ENCODE measurements at places on chromosomes 5 and 9.

DNA sequence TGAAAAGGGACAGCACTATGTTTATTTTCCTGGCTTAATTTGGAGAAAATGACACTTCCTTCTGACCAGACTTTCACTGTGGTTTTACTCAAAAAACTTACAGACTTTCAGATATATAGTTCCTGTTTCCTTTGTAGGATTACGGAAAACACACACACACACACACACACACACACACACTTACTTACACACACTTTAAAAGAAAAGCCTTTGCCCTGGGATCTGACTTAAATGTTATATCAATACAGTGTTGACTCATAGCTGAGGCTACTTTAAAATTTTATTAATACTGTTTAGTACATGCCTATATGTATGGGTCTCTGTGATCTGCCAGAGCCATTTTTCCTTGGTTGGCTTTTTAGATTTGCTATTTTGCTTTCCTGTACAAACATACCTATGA lies 758.3 kb downstream of the DNAH5 start:
- DNase-seq: no peak

DNA sequence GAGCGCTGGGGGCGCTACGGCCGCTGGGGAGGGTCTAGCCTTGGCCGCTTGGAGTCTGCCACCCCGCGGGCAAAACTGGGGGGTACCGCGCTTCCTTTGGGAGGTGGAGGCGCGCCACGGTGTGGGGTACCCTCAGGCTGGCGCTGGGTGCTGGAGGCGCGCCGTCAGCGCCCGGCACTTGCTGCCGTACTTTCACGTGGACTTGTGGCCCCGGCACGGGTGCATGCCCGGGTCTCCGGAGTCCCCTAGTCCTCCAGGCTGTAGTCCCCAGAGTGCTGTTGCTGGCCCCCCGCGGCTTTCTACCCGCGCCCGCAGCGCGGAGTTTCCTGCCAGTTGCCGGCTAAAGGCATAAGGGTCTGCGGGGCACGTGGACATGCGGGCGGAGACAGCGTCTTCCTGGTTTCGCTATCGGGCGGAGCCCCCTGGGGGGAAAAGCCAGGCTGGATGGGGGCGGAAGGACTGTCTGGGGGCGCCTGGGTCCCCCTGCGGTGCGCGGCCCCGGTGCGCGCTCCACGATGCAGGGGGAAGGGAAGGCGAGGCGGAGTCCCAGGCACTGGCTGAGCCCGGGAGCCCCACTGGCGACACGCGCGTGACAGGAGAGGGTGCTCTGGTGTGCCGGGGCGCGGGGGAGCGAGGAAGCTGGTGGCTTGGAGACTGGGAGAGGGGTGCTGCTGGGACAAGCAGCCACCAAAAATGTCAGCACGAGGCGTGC lies 666 bp downstream of the PPARGC1B start:
- DNase-seq: peak; percentile 49

- DNase-seq: no peak
These were observed 104.1 kb downstream of the MTREX start for GRCh38 chr5:55411876-55412275.

DNA sequence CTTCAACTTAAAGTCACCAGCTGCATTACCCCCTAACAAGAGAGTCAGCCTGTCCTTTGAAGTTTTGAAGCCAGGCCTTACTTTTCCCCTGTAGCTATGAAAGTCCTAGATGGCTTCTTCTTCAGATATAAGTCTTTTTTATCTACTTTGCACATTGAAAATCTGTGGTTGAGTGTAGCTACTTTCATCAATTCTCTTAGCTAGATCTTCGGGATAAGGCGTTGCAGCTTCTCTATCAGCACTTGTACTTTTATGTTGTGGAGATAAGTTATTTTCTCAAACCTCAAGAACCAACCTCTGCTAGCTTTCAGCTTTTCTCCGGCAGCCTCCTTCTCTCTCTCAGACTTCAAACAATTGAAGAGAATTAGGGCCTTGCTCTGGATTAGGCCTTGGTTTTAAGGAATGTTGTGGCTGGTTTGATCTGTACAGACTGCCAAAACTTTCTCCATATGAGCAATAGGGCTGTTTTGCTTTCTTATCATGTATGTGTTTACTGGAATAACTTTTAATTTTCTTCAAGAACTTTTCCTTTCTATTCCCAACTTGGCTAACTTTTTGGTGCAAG lies 21.6 kb downstream of the CATSPER3 start:
- no peak for DNase-seq

DNA sequence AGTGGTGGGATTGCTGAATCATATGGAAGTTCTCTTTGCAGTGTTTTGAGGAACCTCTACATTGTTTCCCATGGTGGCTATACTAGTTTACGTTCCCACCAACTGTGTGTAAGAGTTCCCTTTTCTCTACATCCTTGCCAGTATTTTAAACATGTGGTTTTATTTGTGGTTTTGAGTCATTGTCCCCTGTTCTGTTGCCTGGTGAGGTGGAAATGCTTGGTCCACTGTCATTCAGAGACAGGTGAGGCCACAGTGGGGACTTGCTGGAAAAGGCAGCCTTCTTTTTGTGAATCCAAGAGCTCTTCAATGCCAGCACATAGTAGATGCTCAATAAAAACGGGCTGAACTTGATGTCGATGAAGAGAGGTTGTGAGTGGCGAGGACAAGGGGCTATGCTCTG lies 44.2 kb downstream of the SH3PXD2B start:
- no peak for DNase-seq

DNA sequence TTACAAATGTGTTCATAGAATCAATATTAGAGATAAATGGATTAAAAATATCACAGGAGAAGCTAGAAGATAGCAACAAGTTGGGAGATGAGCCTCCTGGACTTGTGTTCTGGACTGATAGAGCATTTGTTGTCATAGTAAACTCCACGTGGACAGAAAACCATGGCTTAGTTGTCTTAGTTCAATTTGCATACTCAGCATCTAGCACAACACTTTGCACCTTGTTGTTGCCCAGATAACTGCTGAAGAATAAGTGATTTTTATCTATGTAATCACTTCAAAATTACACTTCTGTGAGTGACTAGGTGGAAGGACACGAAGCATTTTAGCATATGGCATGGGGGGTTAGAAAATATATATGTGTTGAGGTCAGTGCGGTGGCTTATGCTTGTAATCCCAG lies 4.0 kb downstream of the RANBP3L start:
- DNase-seq: no peak

- DNase-seq: no peak
These were observed 24.3 kb upstream of the RPS14 start for GRCh38 chr5:150473673-150474358.

DNA sequence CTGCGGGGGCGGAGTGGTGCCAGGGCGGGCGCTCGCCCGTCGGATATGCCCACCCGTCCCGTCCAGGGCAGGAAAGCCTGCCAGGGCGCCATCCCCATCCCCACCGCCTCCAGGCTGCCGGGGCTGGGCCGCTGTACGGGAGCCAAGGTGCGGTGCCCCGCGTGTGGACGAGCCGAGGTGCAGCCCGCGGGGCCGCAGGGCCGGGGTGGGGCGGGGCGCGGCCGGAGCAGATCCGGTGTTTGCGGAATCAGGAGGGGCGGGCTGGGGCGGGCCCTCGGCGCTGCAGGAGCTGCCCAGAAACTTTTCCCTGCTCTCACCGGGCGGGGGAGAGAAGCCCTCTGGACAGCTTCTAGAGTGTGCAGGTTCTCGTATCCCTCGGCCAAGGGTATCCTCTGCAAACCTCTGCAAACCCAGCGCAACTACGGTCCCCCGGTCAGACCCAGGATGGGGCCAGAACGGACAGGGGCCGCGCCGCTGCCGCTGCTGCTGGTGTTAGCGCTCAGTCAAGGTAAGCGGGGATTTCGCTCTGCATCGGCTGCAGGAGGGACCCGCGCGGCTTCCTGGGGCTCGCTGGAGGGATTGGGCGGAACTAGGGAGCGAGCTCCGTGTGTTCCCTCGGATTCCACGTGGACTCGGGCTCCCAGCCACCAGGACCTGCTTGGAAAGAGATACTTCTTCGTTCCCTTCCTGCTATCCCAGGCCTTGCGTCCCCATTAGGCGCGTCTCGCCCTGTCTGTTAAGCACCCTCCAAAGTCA lies at the start of gene ITGA2:
ITGA2 (plus strand) TSS at position 328 of the 756 bp plus-strand sequence; CDS start at position 445, 117 bp downstream.
- peak; percentile 59 for DNase-seq

DNA sequence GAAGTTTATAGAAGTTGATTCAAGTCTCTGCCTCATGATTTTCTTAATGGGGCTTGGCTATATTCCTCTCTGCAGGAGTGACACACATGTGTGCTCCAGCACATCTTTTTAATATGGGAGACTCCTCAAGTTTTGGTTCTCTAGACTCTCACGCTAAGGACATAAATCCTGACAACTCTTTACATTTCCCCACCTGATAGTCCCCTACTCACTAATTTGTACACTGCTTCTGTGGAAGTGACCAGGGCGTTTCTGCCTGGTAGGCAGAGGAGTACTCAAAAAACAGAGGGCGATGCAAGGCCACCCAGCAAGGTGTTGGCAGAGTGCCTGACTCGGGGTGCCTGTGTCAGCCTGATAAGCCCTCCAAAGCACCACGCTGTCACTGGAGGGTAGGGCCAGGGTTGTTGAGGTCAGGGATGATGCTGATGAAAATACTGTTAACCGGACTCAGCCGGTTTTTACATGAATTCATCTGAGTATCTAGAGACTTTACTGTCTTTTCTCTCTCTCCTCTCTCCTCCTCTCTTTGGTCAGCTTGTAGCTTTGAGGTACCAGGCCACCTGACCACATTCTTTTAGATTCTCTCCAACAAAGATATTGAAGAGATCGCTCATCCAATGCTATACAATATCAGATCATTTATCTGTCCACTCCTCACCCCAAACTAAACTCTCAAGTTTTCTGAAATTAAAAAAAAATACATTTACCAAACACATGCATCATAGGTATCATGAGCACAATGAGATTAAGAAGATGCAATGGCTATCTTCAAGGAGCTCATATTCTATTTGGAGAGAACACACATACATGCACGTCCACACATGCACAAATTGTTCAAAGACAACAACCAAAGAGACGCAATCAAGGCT lies 205.2 kb downstream of the PIK3R1 start:
- DNase-seq: no peak

DNA sequence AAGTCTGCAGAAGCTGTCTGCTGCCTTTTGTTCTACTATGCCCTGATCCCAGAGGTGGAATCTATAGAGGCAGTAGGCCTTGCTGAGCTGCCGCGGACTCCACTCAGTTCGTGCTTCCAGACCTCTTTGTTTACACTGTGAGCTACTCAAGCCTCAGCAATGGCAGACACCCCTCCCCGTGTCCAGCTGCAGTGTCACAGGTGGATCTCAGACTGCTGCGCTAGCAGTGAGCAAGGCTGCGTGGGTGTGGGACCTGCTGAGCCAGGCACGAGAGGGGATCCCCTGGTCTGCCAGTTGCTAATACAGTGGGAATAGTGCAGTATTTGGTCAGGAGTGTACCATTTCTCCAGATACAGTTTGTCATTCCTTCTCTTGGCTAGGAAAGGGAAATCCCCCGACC lies 99.6 kb downstream of the SLCO4C1 start:
- DNase-seq: no peak

DNA sequence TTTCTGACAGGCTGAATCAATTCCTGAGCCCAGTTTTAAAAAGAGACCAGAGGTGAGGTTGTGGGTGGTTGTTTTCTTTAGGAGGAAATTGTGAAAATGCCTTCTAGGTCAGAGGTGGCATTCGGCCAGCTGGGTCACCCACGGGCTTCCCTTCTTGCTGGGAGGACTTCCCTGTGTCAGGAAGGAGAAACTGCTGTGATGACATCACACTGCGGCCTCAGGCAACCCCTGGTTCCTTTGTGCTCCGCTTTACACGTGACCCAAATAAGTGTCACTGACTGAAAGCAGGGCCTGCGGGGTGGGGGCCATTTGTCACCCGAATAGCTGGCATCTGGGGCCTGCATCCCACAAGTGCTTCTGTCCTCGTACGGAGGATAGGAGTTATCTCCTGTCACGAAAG lies 39.7 kb downstream of the FABP6 start:
- peak; percentile 15 for DNase-seq

DNA sequence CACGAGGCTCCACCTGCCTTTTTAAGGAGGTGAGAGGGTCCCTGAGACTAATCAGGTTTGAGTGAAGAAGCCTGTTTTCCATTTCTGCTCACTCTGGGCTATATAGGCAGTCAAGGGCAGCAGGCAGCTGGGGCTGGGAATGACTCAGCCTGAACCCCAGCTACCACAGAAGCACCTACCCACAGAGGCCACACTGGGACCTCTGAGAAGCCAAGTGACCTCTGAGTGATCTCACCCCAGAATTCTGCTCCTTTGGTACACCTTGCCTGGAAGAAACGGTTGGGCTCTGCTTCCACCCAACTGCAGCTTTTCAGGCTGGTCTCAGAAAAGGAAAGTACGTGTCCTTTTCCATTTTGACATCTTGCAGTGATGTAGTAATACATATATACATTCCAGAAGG lies 6.8 kb downstream of the FAM219A start:
- DNase-seq: no peak

DNA sequence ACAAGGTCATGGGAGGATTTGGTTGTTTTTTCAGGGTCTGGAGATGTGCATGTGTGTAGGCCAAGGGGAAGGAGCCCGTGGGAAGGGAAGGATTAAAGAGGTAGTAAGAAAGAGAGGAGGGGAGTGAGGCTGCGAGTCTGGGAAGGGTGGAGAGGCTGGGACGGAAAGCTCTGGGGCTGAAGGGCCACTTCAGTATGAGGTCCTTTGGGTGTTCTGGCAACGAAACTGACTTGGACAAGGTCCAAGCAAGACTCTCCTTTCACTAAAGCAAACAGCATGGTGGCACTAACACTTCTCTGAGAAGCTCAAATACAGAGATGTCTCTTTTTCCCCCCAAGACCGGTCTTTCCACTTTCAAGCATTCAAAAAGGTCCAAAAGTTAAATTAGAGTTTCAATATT lies 394.5 kb downstream of the ARHGEF28 start:
- DNase-seq: no peak

GRCh38 chr9:89187541-89187940 lies 8.9 kb upstream of the SHC3 start:
- no peak for DNase-seq

GRCh38 chr5:176904276-176904675 lies 5.1 kb upstream of the HK3 start:
- no peak for DNase-seq

- DNase-seq: no peak
These were observed 333.4 kb downstream of the YTHDC2 start for GRCh38 chr5:113846941-113847340.
